Left renal cortex interstitium (tissue), 4 donors: ENCODE measurements at places on chromosomes 2 and 18. TPM values are rescaled to one million over a fixed set of nuclear protein-coding genes. Genes with fewer than 3 reads are reported as not detected.
A peak's percentile ranks its signal among the peaks of the same experiment; 100 is the strongest.

GRCh38 chr2:207632575-207633493, 7.6 kb upstream of the METTL21A start:
- no peak for DNase-seq

DNA sequence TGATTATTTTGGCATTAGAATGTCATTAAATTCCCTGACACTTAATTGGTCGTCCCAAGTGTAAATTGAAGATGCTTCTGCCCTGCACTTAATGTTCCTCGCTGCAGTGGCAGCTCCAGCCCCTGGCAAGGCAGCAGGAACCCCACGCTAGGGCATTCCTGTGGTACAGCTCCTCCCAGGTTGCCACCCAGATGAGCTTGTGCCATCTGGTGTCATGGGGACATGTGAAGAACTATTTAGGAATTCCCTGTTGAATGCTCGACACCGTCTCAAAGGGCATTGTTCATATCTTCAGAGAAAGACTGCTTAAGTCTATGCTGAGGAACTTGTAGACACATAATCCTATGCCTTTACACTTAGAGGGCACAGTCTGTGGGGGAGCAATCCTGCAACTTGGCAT, 38.9 kb downstream of the BCL2L11 start:
- no peak for DNase-seq

- no peak for DNase-seq
Observed at GRCh38 chr2:234967201-234967869, 15.5 kb downstream of the SH3BP4 start.

GRCh38 chr2:180978903-180979748, 1.3 kb upstream of the UBE2E3 start:
- DNase-seq: peak; percentile 13

DNA sequence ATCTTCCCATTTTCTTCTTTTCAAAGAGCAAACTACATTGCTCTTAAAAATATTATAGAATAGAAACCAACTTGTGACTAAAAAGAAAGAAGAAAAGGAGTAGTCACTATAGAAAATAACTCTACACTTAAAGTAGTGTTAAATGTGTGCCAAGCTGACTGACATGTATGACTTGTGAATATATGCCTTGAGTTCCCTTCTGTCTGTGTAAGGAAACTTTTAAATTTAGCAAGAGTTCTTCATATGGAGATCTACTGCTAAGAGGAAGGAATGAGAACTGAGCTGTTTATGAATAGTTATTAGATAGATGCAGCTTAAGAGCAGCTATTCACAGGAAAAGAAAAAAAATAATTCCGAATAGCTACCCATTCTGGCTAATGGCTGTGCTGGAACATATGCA, 1221.7 kb upstream of the ZEB2 start:
- DNase-seq: no peak

- DNase-seq: no peak
Observed at GRCh38 chr2:70473101-70473722, 80.4 kb downstream of the TGFA start.

- no peak for DNase-seq
Observed at GRCh38 chr2:176685908-176686307, 416.7 kb downstream of the MTX2 start.

DNA sequence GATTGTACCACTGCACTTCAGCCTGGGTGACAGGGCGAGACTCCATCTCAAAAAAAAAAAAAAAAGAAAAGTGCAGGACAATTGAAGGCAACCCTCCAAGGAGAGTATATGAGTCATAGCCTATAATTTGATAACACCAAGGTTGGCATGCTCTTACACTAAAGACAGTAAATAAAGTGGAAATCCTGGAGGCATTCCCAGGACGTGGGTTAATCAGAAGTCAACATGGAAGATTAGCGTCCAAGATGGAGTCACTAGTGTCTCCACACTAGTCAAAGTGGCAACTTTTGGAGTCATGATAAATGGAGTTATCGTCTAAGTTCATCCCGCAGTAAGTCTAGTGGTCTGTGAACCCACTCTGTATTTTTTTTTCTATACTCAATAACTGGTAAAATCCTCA, 21.2 kb upstream of the UGGT1 start:
- no peak for DNase-seq

DNA sequence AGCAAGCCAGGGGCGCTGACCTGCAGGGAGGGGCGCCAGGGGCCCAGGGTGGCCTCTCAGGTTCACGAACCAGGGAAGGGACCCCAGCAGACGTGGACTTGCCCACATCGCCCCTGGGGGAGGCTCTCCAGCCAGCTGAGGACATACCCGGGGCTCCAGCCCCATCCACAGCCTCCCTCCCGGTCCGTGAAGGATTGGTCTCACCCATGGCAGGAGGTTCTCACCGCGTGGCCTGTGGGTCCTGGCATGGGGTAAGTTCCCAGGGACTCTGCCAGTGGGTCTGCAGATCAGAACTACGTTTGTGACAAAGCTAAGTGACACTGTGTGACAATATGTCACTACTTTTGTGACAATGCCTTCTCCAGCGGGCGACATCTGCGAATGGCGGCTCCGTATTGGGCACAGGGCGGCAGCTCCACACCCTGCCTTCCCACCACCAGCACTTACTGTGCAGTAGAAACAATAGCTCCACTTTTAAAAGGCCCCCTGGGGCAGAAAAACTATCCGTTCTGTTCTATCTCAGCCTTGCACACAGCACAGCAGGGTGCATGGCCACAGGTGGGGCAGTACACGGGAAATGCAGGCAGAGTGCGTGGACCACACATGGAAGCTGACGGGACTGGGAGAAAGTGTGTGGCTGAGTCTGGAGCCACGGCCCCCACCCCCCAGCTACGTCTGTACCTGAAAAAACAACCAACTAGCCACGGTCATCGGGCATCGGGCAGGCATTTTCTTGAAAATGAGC, 65.2 kb upstream of the CTDP1 start:
- DNase-seq: no peak

- no peak for DNase-seq
Observed at GRCh38 chr2:10439185-10439879, 8.8 kb downstream of the ODC1 start.

DNA sequence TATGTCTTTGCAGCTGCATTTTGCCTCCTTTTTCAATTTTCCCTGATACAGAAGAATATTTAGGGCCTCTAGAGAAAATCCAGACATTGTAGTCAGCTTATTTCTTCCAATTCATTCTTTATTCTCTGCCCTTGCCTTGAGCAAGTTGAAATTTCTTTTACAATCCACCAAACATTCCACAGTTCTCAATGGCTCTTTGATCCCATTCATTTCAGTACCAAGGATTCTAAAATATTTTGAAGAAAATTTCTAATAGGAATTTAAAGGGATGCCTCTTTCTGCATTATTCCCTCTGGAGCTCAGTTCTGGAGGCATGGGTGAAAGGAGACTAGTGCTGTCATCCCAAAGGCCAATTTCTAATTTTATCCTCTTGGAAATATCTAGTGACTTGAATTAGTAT, 61.2 kb downstream of the COL5A2 start:
- no peak for DNase-seq

GRCh38 chr18:65659312-65659711, 91.5 kb upstream of the CDH7 start:
- DNase-seq: no peak

- no peak for DNase-seq
Observed at GRCh38 chr2:234212534-234212933, 162.0 kb downstream of the SPP2 start.

- DNase-seq: no peak
Observed at GRCh38 chr2:147792966-147793617, 51.7 kb upstream of the ACVR2A start.

DNA sequence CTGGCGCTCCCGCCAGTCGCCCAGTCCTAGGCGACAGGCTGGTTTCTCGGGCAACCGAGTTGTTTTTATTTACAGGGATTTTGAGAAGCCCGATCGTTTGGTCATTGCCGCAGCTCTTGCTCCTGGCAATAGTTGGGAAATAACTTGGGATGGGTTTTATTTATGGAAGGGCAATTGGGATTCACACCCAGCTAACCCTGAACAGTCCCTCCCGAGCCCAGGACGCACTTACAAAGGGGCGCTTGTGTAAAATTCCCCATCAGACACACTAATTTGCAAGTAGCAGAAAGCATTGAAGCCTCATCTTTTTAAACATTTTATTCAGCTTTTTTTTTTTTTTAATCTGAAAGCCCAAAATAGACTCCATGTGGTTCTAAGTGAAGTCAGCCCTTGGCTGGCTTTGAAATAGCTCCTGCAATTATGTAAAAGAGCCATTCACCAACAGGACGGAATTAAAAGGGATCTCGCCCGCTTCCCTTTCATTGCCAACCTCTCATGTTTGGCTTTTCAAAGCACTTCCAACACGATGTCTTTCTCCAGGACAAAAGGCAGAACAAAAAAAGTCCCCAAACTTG, 3.6 kb upstream of the GBX2 start:
- DNase-seq: no peak

DNA sequence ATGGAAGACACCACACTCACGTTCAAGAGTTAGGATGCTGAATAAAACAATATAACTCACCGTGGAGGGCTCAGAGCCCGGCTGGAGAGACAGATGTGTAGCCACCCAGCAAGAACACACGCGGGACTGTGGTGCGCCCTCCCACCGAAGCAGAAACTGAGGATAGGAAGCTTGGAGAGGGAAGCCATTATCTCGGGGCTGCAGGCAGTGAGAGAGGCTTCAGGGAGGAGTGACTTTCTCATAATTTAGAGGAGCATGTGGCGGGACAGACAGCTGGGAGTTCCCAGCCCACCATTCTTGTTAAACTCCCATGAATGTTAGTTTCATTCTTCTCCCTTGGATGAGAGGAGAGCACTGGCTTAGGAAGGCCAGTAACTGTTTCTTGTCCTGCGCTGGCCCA, 96.4 kb downstream of the MAPRE2 start:
- no peak for DNase-seq

DNA sequence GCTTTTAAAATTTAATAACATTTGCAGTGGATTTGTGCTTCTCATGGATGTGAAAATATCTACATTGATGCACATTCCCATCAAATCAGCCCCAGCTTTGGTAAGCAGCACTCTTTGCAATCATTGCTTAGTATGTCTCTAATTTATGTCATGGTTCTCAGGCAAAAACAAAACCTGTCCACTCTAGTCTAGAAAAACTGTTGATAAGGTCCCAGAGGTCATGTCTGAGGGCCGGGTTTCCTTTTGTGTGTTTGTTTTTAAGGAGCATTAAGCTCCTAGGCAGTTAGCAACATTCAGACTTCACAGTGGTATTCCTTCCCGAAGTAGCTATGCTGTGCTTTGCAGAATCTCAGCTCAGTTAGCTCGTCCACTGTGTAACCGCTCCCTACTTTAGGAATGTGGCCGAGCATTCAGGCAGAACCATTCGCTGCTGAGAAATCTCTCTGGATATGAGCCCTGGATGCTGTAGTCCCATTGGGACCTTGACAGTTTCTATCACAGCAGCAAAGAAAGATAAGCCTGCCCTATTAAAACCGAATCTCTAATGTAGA, 4.0 kb downstream of the DIPK1C start:
- no peak for DNase-seq

DNA sequence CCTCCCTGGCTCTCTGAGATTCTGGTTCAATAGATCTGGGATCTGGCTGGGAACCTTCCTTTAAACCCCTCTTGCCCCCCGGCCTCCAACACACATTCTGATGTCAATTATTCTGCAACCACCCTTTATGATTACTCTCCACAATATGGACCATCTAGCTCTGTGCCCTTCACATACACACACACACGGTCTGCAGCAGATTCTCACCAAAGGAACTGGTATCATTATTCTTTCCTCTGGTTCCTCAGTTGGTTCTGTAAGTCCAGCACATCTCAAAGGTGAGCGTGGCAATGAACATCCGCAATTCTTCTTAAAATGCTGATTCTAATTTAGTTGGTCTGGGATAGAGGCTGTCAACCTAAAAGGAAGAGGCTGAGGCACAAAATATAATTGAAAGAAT, 2.8 kb upstream of the TMEM163 start:
- no peak for DNase-seq

- no peak for DNase-seq
Observed at GRCh38 chr2:217709478-217710210, 293.2 kb downstream of the TNS1 start.

DNA sequence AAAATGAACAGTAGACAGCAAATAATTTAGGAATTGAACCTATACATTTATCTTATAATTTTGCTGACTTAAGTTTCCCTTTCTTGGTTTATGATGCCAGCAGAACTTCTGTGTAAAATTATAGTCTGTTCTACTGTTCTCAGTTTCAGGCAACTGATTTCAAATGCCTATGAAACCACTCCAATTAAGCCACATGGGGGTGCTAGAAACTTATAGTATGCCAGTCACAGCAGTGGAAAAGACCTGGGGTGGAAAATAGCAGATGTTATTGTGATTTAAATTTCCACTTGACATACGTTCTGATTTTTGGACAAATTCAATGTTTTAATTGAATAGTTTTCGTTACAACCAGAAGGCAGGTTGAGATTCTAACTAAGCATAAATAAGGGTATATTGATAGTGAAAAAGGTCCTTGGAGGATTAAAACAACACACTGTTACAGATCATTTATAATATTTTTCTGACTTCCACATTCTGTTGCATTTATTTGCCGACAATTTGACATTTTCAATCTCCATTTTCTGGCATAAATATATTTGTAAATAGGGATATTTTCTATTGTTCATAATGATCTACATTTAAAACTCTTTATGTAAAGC, 61.4 kb downstream of the CPS1 start:
- peak; percentile 19 for DNase-seq

DNA sequence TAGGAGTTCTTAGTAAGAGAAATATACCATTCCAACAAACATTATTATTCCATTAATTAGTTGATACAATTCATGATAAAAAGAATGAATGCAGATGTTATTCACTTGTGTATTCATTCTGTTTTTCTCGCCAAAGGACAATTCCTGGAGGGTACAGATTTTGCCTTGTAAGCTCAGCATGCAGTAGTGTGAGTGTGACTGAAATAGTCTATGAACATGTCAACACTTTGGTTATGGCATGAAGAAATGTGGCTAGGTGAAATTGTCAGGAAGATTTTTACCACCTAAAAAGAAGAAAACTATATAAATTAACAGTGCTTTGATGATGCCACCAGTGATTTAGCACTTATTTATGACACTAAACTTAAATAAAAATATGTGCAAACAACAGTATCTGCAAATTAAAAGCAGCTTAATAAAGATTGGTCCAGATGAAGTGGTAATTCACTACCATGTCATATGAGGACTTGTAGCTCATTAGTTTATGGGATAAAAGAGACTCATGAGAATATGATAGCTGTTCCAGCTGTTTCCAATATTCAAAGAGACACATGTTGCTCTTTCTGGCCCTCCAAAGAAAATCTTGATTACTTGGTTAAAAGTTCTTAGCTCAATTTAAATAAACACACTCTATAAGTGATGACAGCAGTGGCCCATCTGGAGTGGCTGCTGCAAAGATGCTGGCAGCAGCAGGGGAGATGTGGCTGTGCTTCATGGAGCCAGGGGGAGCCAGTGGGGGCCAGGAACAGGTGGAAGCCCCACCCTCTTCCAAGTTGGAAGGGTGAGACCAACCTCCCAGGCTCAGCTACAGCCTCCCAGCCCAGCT, 165.0 kb downstream of the CDH19 start:
- DNase-seq: no peak

SERPINB3 gene
- polyA plus RNA-seq: not detected

SLC4A3 gene
- 9.6 TPM for polyA plus RNA-seq

ACVR2A gene
- 22.4 TPM for polyA plus RNA-seq

CCNYL1 gene
- 14.9 TPM for polyA plus RNA-seq

RPL37A gene
- polyA plus RNA-seq: 2,089 TPM

L3MBTL4 gene
- 3.6 TPM for polyA plus RNA-seq

SOX11 gene
- polyA plus RNA-seq: 22.1 TPM

PSD4 gene
- 9.1 TPM for polyA plus RNA-seq

ITPRIPL1 gene
- 4.8 TPM for polyA plus RNA-seq

HOXD8 gene
- 205 TPM for polyA plus RNA-seq

CHRNG gene
- polyA plus RNA-seq: 2.0 TPM

TRAK2 gene
- polyA plus RNA-seq: 46.8 TPM

CFC1 gene
- polyA plus RNA-seq: not detected
